ENCODE measurements at places on chromosomes 3 and 15.

DNA sequence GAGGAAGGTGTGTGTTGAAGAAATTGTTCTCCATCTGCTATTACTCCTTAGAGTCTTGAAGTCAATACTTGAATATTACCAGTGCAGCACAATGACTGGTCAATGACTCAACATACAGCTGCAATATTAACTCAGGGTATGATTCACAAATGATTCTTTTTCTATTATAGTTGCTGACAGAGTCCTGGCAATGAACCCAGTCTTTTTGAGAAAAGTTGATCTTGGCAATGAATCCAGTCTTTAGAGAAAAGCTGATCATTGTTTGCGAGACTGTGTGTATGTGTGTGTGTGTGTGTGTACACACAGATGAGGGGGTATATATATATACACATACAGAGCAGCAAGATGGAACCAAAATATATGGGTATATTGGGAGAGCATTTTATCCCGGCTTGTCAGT is 315.1 kb downstream of the ZNF385D start:
- no peak for DNase-seq

GRCh38 chr3:191958980-191959671 is 498.2 kb downstream of the PYDC2 start:
- no peak for DNase-seq

DNA sequence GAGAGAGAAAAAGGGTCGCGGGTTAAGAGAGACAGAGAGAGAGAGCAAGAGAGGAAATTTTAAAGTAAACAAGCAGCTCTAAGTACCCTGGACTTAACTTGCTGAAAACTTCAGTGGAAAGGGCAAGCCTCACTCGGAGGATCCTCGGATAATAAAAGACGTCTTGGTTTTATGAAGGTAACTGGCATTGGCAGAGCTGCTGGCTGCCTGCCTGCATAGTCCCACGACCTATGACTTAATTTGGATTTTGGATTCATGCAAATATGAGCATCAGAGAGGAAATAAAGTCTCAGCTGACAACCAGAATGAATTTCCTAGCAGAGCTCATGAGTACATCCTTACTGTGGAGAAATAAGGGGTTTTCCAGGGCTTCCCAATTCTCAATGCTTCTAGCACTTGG is 95.1 kb upstream of the PDZRN3 start:
- DNase-seq, result no peak

DNA sequence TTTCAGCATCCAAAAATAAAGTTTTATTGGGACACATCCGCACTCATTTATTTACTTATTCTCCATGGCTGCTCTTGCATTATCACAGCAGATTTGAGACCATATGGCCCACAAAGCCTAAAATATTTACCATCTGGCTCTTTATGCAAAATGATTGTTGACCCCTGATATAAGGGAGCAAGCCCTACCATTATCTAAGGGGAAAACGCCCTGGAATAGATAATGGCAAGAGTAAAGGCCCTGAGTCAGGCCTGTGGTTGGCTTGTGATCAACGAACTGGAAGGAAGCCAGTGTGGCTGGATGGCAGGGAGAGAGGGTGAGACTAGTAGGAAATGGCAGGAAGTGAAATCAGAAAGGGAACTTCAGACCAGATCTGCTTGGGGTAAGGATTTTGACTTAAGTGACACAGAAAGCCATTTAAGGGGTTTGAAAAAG is 24.6 kb upstream of the DMXL2 start:
- DNase-seq, result no peak

All from activated CD4-positive, CD25-positive, alpha-beta regulatory T cell (primary cell).